ENCODE measurements at places on chromosomes 7 and 10.

GRCh38 chr7:133820584-133820983, 306.6 kb upstream of the LRGUK start:
- no peak for DNase-seq

- no peak for DNase-seq
Measured at GRCh38 chr7:17027789-17028152, 146.0 kb upstream of the AGR3 start.

DNA sequence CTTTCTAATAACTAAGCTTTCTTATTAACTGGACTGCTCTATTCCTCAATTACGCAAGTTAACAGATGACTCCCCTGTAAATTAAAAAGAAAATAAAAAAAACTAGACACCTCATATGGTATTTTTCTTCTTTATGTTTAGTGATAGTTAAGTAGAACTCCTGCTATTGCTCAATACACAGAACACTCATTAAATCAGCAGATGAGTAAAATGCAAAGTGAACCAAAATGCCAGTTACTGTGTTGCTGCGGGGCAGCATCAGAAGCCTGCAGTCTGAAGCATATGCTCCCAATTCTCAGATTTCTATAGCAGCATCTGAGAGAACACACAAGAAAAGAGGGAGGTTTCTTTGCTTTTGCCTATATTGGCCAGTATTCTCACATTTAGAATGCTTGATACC, 28.4 kb downstream of the CDK6 start:
- no peak for DNase-seq

GRCh38 chr10:22874189-22874854, 53.5 kb upstream of the ARMC3 start:
- DNase-seq = no peak

GRCh38 chr10:110337906-110338305, 33.2 kb upstream of the SMNDC1 start:
- DNase-seq = no peak

GRCh38 chr10:124697837-124698544, 46.2 kb downstream of the FAM53B start:
- DNase-seq = no peak

DNA sequence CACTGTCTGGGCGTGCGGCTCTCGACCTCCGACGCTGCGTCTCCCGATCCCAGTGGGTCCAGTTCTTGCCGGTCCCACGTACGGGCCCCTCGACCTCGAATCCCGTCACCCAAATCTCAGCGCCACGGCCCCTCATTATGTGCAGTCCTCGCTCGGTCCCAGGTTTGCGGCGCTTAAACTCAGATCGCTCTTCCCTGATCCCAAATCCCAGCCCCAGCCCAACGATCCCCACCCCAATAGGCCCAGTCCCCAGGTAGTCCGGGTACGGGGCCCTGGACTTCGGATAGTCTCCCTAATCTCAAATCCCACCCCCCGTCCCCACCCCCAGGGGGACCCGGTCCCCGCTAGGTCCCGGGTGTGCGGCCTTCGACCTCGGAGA, 666 bp downstream of the HNRNPF start:
- DNase-seq = no peak

DNA sequence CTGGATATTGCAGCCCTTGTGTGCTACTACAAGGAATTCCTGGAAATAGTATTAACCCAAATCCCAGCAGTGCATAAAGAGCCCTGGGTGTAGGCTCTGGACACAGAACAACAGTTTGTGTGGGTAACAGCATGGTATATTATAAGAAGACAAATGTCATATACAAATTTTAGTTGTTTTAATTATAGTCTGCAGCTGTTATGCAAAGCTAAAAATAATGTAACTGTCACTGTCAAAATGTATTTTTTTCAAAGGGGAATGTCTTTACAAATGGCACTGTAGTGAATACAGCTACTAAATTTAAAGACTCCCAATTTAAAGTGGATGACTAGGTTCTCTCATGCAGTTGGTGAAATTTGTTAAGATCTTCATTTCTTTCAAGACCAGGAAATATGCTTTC, 339.0 kb downstream of the GPR37 start:
- DNase-seq = no peak

GRCh38 chr10:107647462-107647861, 483.0 kb upstream of the SORCS1 start:
- DNase-seq = no peak

- DNase-seq = no peak
Measured at GRCh38 chr10:45058580-45058979, 57.9 kb downstream of the ZNF22 start.

DNA sequence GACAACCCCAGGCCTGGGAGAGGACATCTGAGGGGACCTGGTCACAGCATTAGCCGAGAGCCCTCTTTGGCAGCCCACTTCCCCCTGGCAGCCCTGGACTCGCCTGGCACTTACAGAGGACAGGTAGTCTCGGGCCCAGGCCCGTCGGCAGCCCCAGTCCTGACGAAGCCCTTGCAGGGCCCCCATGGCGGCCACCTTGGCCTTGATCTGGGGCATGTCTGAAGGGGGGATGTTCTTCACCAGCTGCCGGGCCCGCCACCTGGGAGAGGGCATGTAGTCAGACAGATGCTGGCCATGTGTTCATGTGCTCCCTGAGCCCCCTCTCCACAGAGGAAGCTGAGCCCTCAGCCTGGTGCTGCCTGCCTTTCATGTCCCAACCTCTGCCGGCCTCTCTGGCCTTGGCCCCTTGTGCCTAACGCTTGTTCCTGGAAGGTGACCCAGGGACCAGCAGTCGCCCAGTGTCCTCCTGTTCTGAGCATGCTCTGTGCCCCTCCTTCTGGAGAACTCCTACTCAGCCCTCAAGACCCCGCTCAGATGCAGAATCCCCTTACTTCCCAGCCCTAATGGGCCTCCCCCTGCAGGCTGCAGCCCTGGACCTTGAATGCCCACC, 13.9 kb downstream of the MYO1G start:
- no peak for DNase-seq

- peak; percentile 62 for DNase-seq
Measured at GRCh38 chr7:16644636-16645592, 640 bp downstream of the ANKMY2 start.

- DNase-seq = no peak
Measured at GRCh38 chr7:93226310-93226709, at the start of gene HEPACAM2. Gene HEPACAM2, minus strand, starts transcription at chr7:93226469.

- no peak for DNase-seq
Measured at GRCh38 chr7:88279323-88279722, 27.4 kb downstream of the STEAP4 start.

GRCh38 chr10:75764974-75765788, 333.8 kb downstream of the LRMDA start:
- DNase-seq = no peak

DNA sequence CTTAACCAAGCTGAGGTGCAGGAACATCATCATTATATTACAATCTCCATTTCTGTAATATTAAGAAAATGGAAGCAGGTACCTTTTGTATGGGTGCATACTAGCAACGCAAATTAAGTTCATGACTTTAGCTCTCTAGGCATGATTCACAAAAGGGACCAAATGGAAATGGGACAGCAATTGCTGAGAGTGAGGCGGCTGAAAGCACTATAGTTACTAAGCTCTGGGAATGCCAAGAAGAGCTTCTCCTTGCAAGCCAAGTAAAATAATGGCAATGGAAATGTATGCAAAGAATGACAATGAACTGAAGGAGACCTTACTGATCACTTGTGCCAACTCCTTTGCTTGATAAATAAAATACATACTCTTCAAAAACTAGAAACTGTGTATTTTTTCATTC, 36.2 kb upstream of the RNF148 start:
- no peak for DNase-seq

GRCh38 chr7:35695987-35696386, 1.1 kb upstream of the HERPUD2 start:
- DNase-seq = no peak

- DNase-seq = no peak
Measured at GRCh38 chr7:76300166-76300731, 2.2 kb upstream of the HSPB1 start.

DNA sequence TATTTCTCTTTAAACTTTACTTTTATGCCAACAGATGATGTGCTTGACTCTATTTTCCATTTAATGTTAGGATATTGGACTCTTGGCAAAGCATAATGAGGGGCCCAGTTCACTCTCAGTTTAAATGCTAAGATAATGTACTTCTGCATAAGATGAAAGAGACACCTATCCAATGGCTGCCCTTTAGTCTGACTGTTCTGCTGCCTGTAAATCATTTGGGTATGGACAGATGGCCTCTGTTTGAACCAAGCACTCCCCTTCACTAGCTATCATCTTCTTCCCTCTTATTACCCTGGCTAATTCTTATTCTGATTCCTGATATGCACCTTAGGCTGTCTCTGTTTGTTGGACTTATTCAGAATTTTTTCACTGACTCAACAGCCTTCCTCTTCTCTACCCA, 72.1 kb downstream of the SEM1 start:
- no peak for DNase-seq

DNA sequence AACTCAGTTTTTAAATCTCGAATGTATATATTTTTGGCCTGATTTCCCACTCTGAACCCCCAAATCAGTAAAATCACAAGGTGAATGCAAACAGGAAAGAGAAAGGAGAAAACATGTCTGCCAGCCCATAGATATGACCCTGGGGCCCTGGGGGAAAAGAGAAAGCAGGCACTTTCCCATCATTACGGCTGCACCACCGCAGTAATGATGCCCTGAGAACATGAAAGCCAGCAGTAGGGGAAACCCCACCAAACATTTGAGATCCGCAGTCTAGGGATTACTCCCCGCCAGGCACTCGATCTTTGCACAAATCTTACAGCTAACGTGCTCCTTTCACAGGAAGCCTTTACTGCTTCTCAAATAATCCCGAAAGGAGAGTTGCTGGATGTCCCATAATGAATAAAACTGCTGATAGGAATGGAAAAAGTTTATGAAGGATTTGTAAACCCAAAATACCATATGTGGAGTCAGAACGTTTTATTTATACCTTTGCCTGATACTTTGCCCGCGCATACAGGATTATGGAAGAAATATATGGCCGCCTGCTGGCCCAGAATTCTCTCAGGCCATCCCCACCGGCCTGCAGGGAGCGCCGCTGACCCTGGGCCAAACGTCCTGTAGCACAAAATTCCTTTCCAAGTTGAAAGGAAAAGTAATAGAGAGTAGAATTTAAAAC, 180.0 kb upstream of the INHBA start:
- no peak for DNase-seq

GRCh38 chr7:17005271-17005670, 123.5 kb upstream of the AGR3 start:
- no peak for DNase-seq

DNA sequence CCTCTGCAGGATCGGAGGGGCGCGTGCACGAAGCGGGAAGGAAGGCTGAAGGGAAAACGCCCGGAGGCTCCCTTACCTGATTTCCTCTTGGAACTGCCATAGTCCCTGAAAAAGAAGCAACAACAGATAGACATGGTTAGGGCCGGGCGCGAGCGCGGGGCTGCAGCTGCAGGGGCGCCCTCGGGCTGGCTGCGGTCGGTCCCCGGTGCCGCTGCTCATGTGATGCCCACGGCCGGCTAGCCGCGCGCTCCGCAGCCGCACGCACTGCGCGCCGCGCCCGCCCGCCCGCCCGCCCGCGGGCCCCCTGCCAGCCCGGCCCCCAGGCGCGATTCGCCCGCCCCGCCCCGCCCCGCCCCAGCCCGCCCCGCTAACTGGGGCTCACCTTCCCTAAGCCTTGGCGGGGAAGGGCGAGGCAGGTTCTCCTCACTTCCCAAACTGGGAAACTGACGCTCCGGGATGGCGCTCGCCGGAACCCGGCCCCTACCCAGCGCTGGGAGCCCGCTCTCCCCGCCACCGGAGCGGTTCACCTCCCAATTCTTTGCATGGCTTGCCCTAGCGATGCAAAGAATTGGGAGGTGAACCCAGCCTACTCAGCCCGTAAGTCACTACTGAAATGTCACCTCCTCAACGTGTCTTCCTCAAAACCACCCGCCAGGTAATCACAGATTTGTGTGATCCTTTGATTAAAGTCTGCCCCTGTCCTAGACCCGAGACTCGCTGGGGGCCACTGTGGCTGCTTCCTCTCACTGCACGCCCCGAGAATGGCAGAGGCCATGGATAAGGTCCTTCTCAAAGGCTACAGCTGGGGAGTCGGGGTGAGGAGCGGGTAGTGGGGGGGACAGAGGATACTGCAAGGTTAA, 162.2 kb downstream of the SH3PXD2A start:
- DNase-seq = peak; percentile 27

GRCh38 chr10:123904834-123905409, 13.3 kb upstream of the CPXM2 start:
- DNase-seq = no peak

DNA sequence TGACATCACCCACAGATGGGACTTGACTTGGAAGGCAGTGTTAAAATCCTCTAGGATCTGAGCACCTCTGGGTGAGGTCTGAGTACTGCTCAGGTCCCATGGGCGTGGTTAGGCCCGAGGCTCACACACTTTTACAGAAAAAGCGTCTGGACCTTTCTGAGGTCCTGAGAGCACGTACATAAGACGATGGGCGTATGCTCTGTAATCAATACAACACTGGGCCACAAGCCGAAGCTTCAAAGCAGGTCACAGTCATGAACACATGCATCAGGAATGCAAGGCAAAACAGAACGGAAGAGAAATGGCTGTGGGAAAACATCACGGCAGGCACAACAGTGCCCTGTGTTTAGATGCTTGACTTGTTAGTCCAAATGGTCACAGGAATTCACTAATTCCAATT, 112.2 kb downstream of the LARP4B start:
- no peak for DNase-seq

GRCh38 chr7:97293031-97293430, 175.5 kb downstream of the SDHAF3 start:
- DNase-seq = no peak

- DNase-seq = peak; percentile 86
Measured at GRCh38 chr10:50604049-50604640, 19.6 kb downstream of the SGMS1 start.

DNA sequence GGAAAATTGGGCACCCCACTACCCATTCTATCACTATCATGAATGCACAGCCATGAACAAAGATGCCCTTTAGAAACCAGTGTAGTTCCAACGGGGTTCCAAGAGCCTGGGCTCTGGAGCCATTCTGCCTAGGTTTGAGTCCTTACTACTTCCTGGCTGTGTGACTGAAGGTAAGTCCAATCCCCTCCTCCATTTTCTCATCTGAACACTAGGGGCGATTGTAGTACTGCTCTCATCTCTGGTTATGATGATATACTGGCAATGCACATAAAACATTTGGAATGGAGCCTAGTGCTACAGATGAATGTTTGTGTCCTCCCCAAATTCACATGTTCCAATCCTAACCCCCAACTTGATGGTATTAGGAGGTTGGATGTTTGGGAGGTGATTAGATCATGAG, 28.1 kb upstream of the CDH23 start:
- peak; percentile 47 for DNase-seq

DNA sequence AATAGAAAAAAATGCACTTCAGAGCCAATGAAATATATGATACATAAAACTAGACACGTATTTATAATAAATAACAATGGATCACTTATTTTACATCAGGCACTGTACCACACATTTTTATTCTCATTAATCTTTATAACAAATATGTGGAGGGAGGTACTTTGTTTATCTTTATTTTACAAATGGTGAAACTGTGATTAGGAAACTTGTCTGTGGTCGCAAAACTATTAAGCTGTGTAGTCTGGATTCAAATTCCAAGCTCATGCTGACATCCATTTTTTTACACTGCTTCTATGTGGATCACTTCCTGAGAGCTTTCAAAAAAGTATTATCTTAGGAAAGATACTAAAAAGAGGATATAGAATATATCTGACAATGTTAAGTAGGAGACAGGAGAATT, 978.6 kb downstream of the SORCS1 start:
- DNase-seq = no peak

Measured in OCI-M1 (cell line).